Stimulated activated CD8-positive, alpha-beta memory T cell treated with anti-CD3 and anti-CD28 coated beads, Interleukin-7, amount 100 ng/mL, for 4 hours (primary cell): ENCODE measurements at places on chromosomes 7 and 10.

DNA sequence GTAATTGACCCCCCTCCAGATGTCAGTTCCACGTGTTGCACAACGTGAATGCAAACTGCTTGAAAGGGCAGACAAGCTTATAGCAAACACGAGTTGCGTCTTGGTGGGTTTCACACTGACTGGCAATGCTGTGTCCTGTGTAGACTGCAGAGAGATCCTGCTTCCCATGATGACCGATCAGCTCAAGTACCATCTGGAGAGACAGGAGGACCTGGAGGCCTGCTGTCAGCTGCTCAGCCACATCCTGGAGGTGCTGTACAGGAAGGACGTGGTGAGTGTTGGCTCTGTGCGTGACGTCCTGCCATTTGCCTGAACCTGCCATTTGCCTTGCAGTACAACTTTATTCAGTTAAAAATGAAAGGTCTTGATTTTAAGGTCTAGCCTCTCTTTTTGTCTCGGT, 71.1 kb downstream of the INSYN2A start:
- DNase-seq, result no peak

DNA sequence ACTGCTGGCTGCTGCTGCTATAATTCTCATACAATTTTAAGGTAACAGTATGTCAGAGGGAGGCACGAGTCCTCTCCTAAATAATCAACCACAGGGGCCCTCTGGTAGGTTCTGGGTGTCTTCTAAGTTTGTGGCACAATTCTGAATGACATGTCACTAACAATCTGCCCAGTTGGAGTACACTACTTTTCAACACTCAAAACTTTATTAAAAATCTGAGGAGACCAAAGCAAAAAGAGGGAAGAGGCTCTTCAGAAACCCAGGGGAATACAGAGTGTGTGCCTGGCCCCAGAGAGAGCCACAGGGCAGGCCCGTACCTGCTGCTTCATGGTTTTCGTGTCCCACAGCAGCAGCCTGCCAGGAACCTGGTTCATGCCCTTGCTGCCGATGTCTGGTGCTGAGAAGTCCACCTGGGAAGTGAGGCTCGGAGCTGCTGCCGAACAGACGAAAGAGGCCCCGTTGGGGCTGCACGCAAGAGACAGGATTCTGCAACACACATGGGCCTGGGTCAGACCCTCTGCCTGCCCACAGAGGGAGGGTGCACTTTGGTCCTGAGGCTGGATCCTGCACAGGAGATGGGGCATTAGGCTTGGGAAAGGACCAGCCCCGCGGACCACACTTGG, 18.3 kb downstream of the WDR91 start:
- DNase-seq, result no peak

GRCh38 chr10:48506147-48506917, 98.5 kb downstream of the ARHGAP22 start:
- DNase-seq, result no peak

GRCh38 chr7:70578131-70578530, 553.8 kb upstream of the GALNT17 start:
- DNase-seq, result no peak

DNA sequence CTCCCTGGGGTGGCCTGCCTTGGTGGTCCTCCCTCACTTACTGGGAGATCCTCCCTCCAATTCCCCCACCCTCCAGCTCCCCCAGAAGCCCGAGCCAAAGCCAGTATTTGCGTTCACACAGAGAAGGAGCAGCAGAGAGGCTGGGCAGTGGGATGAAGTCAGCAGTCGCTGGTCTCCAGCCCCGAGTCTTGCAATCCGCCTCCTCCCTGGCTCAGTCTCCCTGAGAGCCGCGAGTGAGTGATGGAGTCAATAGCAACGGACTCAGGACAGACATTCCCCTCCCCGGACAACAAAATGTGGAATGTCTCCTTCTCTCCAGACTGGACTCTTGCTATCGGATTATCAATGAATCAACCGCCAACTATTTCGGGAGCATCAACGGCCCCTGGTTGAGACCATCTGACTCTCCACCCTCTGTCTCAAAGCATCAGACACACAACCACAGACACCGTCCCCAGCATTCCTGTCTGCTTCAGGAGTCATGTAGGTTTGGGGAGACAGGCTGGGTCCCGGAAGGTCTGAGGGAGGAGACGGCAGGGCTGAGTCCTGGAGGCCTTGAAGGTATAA, 178.4 kb downstream of the SH3PXD2A start:
- DNase-seq, result no peak

DNA sequence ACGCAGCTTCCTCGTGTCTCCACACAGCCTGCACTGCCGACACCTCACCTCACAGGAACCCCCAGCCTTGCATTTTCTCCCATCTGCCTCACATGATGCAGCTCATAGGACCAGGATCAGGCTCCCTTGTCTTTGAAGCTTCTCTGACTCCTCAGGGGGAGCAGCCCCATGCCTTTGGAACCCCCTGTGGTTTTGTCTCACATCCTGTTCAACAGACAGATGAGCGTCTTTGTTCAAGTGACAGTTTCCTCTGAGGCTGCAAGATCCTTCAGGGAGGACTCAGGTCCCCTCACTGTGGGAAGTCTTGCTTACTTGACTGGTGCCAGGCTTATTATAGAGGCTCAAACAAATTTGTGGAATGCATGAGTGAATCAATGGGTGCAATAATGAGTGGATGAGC, 667.1 kb downstream of the INHBA start:
- DNase-seq, result no peak

DNA sequence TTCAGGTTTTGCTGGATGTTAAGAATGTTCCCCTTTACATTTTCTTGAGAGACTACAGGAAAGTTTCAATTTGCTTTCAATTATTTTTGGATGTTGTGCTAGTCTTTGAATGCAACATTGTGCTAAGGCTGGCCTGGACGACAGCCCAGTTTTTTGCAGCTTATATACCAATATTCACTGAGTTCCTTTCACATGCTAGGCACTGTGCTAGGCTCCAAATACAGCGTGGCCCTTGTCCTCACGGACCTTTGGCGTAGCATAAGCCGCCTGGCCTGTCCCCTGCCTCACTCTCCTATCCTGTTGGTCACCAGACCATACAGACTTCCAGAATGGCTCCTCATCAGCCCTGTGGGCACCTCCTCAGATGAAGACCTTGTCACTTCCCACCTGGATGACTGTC, 19.5 kb upstream of the HSPA12A start:
- no peak for DNase-seq

- no peak for DNase-seq
Observed at GRCh38 chr7:84548366-84549365, 354.1 kb upstream of the SEMA3A start.

DNA sequence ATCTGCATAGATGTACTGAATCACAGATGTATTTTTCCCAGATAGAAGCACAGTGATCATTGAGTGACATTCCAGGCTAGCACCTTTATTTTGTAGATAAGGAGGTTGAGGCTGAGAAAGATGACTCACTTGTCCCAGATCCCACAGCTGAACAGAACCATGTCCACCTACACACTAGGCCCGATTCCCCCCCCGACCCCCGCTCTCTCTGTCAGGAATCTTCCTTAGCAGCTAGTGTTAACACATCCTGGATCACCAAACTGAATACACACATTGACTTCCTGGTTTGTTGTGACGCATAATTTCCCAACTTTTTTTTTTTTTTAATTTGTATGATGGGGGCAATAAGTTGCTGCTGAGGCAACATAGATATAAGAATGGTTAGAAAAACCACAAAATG, 5.2 kb downstream of the SFMBT2 start:
- DNase-seq, result no peak

GRCh38 chr7:30925913-30926312, 14.3 kb downstream of the AQP1 start:
- DNase-seq, result no peak

- no peak for DNase-seq
Observed at GRCh38 chr10:69513617-69514016, 59.6 kb downstream of the NEUROG3 start.

DNA sequence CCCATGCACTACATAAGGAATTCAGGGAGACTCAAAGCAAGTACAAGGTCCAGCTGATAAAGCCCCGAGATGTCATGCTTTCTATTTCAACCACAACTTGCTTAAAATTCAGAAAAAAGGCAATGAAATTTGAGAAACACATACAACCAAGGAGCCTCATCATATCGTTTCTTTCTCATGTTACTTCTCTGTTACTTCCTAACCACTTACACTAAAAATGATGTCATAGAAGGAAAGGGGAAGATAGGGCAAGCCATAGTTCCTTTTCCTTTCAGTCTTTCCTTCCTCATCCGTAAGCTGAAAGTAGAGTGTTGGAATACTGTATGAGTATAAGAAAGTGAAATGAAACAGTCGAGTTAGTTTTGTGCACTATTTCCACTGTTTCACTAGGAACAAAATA, 27.9 kb upstream of the CDK14 start:
- no peak for DNase-seq

- no peak for DNase-seq
Observed at GRCh38 chr7:4054158-4054557, 627.9 kb upstream of the FOXK1 start.

- DNase-seq, result no peak
Observed at GRCh38 chr7:132548489-132549078, 27.7 kb downstream of the PLXNA4 start.

GRCh38 chr10:42875388-42875755, 92.8 kb downstream of the BMS1 start:
- DNase-seq, result no peak

- DNase-seq, result no peak
Observed at GRCh38 chr7:119974972-119975371, 298.0 kb upstream of the KCND2 start.

GRCh38 chr10:84695902-84696301, 367.5 kb downstream of the CCSER2 start:
- DNase-seq, result no peak

- DNase-seq, result no peak
Observed at GRCh38 chr7:158272091-158272490, 315.5 kb downstream of the PTPRN2 start.

DNA sequence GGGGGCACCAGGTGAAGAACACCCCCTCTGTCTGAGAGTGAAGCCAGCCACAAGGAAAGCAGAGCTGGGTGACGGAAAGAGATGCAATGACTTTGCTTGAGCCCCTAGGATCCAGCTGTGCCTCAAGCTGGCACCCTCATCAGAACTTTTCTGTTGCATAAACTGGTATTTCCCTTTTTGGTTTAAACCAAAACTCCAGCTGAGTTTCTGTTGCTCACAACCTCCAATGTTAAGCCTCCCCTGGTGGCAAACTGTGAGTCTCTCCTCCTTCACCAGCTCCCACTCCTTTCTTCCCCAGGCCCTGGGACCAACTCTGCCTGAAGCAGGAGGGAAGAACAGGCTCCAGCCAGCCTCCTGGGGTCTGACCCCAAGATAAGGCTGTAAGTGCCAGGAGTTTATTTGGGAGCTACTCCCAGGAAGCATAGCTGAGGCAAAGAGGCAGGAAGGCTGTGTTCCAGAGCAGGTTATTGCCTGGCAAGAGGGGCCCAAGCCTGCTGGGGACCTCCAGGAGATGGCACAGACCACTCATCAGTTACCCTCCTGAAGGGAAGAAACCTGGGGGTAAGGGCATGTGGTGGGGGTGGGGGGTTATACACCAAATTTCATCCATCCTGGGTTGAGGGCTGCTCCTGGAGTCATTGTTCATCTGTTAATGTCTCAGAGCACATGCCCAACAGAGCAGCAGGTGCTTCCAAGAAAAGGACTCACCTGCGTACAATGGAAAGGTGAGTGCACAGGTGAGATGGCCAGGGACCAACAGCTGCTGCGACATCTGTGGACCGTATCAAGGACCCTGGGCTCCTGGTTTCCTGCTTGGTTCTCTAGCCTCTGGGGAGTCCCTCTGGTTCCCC, 73.3 kb upstream of the NANOS1 start:
- DNase-seq, result no peak

DNA sequence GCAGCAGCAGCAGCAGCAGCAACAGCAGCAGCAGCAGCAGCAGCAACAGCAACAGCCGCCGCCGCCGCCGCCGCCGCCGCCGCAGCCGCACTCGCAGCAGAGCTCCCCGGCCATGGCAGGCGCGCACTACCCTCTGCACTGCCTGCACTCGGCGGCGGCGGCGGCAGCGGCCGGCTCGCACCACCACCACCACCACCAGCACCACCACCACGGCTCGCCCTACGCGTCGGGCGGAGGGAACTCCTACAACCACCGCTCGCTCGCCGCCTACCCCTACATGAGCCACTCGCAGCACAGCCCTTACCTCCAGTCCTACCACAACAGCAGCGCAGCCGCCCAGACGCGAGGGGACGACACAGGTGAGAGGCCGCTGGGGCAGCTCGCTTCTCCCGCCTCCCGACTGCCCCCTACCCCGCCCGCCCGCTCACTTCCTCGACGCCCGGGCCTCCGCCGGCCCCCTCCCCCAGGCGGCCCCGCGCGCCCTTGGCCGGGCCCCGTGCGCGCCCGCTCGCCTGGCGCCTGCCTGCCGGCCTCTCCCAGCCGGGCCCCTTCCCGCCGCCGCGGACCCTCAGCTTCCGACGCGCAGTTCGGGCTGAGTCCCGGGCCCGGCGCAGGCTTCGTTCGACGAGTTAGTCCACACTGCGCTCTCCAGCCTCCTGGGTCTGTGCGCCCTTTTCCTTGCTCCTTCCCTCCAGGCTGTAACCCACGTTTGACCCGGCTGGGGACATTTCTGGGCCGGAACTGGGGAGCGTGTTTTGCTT, 882 bp downstream of the DLX6 start:
- DNase-seq, result no peak

- DNase-seq, result no peak
Observed at GRCh38 chr10:28587970-28588290, 55.0 kb downstream of the WAC start.

DNA sequence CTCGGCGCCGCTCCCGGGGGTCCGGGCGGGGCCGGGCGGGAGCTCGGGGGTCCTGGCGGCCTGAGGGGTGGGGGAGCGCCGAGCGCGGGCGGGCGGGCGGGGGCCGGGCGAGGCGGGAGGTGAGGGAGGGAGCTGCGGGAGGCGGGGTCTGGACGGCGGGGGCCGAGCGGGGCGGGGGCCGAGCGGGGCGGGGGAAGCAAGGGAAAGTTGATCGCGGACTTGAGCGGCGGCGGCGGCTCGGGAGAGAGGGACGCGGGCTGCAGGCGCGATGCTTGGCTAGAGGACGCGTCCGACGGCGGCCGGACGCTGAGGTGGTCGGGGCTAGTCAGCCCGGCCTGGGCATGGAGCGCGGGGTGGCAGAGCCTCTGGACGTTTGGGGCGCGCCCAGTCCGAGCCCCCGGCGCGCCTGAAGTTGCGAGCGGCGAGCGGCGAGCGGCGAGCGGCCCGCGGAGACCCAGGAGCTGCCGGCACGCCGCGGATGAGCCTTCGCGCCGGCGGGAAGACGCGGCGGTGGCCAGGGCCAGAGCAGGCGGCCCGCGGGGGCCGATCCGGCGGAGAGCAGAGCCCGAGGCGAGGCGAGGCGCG, at the start of gene CDH23:
Gene CDH23, plus strand, starts transcription at position 210 of the 585 bp plus-strand sequence. CDS start 42,912 bp downstream, outside the sequence.
- peak; percentile 18 for DNase-seq

GRCh38 chr7:19707240-19707639, 1.6 kb downstream of the POLR1F start:
- DNase-seq, result no peak

DNA sequence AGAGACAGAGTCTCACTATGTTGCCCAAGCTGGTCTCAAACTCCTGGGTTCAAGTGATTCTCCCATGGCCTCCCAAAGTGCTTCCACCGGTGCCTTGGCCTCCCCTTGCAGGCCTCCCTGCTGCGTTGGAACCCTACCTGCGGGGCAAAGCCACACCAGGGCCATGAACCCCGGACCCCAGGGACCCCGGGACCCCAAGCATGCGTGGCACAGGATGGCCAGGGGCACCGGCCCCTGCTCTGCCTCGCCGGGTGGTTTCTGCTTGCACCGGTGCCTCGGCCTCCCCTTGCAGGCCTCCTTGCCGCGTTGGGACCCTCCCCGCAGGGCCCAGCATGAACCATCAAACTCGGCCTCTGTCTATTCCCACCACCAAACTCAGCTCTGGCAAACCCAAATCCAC, 301.0 kb upstream of the NPVF start:
- DNase-seq, result no peak

GRCh38 chr10:103879409-103879808, 24.0 kb upstream of the SH3PXD2A start:
- no peak for DNase-seq

GRCh38 chr10:101878869-101879268, 35.3 kb upstream of the KCNIP2 start:
- no peak for DNase-seq
